ENCODE measurements at places on chromosomes 5 and 9.

DNA sequence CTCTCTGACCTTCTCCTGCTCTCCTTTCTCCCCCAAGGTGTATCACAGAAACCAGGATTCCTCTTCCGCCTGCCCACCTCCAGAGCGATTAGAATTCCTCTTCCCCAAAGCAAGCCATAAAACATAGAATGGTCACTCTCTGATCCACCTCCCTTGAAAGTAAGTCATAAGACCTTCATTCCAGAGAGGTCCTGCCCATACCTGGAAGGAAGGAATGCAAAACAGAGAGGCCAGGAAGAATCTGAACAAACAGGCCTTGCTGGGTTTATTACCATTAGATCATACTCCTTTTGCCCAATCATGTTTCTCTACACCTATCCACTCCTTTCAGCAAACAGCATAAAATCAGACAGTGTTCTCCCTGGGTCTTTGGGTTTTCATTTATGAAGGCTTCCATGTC is 21.0 kb downstream of the CDKL3 start:
- peak; percentile 20 for DNase-seq

DNA sequence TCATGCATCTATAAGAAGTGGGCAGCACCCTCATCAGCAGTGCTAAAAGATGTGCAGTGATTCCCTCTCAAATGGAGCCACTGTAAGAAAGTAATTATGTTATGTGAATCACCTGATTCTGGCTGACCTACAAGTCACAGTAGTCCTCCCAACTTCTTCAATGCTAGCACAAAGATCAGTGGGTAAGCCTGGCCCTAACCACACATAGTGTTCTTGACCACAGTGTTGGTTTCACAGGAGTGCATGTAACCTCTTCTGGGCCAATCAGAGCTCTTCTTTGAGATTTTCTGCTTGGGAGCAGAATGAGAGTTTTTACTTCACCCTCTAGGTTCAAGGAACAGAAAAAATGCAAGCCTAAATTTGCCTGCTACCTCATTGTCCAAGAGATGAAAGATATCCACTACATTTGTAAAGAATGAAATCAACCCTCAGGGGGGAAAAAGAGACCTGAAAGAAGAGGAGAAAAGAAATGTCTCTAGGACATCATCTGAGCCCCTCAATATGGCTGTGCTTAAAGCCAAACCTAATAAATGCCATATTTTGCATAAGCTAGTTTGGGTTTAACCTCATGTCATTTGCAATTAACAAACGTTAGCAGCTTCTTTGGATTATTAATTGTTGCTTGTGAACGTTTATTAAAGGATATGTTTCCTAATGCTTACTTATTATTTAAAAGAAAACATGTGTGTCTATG is 65.3 kb upstream of the ADRB2 start:
- no peak for DNase-seq

DNA sequence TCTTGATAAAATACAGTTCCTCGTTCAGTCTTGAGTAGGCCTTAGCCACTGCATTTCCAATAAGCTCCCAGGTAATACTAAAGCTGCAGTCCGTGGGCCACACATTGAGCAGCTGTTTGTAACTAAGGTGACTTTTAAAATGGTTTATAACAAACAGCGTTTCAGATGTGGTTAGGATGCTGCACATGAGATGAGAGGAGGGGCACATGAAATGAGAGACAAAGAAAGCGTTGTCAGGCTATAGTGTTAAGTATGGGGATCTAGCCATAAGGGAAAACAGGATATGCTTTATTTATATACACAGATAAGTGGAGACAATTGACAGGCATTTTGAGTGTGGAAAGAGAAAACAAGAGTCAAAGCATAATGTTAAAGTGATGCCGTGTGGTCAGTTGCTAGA is 89.9 kb downstream of the PAM start:
- DNase-seq: no peak

- DNase-seq: no peak
Observed at GRCh38 chr5:173318330-173318729, 9.9 kb downstream of the STC2 start.

- no peak for DNase-seq
Observed at GRCh38 chr9:138103849-138104206, 226.2 kb downstream of the CACNA1B start.

GRCh38 chr5:103211576-103212561 is 46.7 kb upstream of the MACIR start:
- no peak for DNase-seq

DNA sequence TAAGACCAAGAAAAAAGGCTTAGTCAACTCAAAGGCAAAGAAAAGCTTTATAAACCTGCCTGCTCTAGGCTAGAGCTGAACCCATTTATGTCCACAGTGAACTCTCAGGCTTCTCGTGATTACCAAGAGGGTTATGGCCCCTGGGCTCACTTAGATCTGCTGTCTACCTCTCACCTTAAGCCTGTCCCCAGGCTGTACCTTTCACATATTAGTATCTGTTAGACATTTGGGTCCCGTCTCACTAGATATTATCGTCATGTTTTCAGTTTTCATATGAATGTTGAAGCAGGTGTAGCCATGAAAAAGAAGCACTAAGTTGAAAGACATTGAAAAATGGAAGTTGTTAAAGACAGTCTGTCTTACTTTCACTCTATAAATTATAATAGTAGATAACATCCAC is 75.2 kb upstream of the COX7C start:
- DNase-seq: no peak

DNA sequence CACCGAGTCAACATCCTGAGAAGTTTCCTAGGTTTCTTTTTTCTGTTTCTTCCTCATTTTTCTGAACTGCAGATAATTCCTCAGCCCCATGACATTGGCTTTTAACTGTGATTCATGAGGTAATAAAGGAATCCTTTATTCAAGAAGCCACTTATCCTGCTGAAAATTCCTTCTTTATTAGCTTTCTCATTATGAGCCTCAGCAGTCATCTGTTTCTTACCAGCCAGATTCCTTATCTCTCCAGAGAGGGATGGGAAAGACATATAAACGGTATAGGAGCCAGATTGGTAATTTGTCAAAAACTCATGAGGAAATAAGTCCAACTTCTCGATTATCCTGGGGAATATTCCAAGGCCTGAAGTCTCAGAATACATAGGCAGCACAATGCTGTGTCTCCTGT is 465.4 kb downstream of the ICE1 start:
- DNase-seq: no peak

DNA sequence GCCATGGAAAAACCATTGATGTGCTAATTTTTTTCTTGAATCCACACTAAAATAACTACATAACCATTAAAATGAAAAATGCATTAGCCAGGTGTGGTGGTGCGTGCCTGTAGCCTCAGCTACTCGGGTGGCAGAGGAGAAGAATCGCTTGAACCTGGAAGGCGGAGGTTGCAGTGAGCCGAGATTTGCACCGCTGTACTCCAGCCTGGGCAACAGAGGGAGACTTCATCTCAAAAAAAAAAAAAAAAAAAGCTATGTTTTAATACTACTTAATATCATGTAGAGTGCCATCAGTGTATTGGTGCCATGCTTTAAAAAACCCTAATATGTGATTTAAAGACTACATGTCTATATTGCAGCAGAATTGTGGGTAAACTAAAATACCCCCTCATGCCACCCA is 58.9 kb downstream of the NDFIP1 start:
- DNase-seq: no peak

- no peak for DNase-seq
Observed at GRCh38 chr5:177576169-177576568, 15.8 kb upstream of the TMED9 start.

DNA sequence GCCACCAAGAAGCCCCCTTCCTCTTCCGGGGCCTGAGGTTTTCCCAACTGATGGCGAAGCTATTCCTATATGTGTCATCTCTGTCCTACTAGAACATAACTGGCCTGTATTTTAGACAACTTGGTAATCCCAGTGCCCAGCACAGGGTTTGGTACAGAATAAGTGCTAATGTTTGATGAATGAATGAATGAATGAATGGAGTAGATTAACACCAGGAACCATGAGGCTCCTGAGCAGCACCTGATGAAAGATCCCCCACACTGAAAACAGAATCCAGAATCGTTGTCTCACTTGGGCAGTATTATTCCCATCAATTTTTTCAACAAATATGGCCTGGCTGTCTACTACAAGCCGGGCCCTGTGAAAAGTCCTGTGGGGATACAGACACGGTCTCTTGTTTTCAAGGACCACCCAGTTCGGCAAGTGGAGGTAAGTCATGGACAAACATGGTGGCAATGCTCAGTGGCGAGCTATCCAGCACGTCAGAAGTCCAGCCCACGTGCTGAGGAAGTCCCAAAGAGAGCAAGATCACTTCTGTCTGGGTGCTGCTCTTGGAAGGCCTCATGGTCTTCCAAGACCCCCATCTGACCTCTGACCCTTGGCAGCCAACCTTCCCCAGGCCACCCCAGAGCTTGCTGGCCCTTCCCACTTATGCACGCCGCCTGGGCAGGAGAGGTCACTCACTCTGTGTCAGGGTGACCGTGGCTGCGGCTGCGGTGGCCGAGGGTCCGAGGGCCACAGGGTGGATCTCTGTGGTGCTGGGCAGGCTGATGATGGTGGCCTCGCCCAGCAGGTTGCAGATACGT is 1.0 kb downstream of the NAIF1 start:
- no peak for DNase-seq

DNA sequence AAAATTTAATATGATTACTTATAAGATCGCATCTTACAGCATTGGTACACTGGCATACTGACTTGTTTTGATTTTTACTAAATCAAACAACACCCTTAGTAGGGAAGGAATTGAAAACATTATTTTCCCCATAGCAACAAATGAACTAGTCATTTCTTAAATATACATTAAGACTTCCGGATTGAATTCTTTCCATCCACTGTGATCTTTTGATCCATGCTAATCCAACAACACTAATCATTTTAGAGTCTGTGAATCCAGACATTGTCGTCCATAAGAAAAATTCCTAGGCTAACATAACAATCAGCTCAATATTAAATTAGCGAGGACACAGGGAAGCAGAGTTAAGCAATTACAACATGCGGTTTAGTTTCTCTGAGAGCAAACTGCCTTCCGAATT is 21.6 kb upstream of the ERAP1 start:
- no peak for DNase-seq

DNA sequence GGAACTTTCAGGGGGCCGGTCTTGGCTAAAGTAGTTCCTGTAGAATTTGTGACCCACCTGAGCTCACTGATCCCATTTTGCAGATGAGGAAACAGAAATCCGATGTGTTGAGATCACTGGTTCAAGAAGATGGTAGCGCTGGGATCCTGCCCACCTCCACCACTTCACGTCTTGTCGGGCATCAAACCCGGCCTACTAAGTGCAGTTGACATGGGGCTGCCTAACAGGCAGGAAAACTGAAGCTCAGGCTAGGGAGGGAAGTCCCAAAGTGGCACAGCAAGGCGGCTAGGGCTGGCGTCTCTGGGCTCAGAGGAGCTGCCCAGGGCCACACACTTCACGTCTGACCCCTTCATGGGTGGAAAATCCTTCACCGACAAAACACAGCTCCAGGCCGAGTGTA is 502 bp upstream of the ENG start:
- no peak for DNase-seq

DNA sequence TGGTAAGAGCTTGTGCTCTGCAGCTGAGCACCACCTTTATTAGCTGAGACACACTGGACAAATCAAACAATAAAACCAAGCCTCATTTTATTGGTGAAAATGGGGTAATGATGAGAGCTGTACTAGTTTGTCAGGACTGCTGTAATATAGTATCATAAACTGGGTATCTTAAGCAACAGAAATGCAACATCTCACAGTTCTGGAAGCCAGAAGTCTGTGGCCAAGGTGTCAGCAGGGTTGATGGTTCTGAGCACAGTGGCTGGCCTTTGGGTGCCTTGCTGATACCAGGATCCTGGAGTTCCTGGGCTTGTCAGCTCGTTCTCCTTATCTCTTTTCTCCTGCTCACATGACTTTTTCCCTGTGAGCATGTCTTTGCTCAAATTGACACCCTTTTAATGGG is 513.1 kb downstream of the IRX1 start:
- DNase-seq: no peak

- peak; percentile 49 for DNase-seq
Observed at GRCh38 chr9:96317335-96317980, 15.5 kb upstream of the HSD17B3 start.

- peak; percentile 10 for DNase-seq
Observed at GRCh38 chr9:97511655-97512427, 10.4 kb downstream of the TMOD1 start.

GRCh38 chr5:167770461-167770860 is 521.0 kb upstream of the WWC1 start:
- no peak for DNase-seq

DNA sequence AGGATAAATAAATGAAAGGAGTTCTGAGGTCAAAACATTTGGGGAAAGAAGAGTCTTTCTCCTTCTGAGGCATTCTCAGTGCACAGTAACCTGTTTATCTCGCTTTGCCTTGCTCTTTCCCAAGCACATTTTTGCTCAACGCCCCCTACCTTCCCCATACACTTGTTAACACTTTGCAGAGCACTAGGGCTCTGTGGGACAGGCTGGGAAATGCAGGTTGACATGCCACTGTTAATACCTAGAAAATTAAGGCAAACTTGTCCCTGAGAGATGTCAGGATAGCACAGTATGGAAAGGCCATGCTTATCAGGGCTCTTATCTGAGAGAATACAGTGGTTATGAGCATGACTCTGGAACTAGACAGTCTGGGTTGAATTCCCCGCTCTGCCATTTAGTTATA is 152.0 kb downstream of the DOCK8 start:
- no peak for DNase-seq

DNA sequence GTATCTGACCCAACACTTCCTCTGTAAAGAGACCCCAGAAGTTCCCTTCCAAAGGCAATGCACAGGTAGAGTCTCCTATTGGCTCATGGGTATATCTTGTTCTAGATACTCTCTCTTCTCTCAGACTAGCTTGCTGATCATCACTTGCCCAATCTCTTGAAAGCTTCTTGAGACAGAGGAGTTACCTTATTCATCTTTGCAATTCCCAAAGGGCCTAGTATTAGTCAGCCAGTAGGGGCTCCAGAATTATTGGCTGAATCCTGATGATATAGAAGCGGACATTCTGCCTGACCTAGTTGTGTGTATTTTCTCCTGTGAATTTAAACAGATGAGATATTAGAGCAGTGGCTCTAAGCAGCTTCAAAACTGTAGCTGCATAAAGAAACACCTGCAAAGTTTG is 304.0 kb upstream of the KLF4 start:
- DNase-seq: no peak

- DNase-seq: no peak
Observed at GRCh38 chr5:140967226-140967893, 1.1 kb downstream of the PCDHAC2 start.

DNA sequence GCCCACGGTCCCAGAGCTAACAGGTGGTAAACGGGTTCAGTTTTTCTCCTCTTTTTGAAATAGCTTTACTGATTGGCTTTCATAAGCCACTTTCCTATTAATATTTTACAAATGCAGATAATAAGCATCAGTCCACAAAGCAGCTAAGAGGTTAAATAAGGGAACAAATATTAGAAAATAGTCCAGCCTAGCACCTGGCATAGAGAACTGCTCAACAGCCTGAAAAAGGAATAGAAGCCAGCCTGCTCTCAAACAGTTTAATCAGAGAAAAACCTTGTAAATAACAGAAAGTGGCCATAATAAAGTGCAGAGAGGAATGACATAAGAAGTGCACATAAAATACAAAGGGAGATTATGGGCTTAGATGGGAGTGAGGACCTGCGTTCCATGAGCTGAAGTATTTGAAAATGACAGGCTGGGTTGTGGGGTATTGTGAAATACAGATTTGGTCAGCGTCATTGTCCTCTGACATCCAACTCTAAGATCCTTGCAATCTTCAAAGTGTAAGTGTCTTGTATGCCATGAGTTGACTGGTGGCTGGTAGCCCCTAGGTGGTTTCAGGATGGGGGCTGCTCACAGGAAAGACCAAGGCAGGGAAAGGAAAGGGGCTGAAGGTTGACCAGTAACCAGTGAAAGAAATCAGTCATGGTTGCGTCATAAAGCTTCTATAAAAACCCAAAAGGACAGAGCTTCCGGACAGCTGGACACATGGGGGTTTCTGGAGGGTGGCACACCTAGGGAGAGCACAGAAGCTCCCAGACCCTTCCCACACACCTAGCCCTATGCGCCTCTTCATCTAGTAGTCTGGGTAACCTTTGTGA is 32.4 kb downstream of the MYO10 start:
- DNase-seq: no peak
